ENCODE measurements at places on chromosomes 6 and 20.

- DNase-seq = peak; percentile 58
These were observed 89.4 kb downstream of the GRM4 start for GRCh38 chr6:34056305-34057108.

DNA sequence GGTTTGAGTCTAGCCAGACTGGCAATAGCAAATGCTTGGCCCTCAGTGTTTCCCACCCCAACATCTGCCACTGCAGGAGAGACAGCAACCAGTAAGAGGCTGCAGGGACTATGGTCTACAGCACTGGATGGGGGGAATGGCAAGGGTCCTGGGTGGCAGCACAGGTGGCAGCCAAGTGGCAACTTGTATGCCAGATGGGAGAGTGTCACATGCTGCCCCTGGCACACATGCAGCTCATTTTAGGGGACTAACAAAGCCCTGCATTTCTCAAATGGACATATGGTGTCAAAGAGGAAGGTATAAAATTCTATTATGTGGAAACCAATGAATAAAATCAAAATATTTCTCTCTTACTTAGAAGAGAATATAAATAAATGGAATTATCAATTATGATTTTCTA is 298.7 kb upstream of the MARCKS start:
- DNase-seq = no peak

GRCh38 chr20:53826597-53827291 is 233.1 kb upstream of the ZNF217 start:
- peak; percentile 47 for DNase-seq

- DNase-seq = no peak
These were observed 74.1 kb downstream of the DNAH8 start for GRCh38 chr6:38789256-38789655.

GRCh38 chr6:72654071-72654621 is 32.3 kb downstream of the KCNQ5 start:
- no peak for DNase-seq

Measured in NAMALWA (cell line).